ENCODE measurements at places on chromosomes 16 and 17. TPM values are rescaled to one million over a fixed set of nuclear protein-coding genes. Genes with fewer than 3 reads are reported as not detected.

GRCh38 chr16:55468352-55468990, 10.5 kb upstream of the MMP2 start:
- no peak for DNase-seq

GRCh38 chr17:81517339-81518112, 4.9 kb upstream of the ACTG1 start:
- no peak for DNase-seq

DNA sequence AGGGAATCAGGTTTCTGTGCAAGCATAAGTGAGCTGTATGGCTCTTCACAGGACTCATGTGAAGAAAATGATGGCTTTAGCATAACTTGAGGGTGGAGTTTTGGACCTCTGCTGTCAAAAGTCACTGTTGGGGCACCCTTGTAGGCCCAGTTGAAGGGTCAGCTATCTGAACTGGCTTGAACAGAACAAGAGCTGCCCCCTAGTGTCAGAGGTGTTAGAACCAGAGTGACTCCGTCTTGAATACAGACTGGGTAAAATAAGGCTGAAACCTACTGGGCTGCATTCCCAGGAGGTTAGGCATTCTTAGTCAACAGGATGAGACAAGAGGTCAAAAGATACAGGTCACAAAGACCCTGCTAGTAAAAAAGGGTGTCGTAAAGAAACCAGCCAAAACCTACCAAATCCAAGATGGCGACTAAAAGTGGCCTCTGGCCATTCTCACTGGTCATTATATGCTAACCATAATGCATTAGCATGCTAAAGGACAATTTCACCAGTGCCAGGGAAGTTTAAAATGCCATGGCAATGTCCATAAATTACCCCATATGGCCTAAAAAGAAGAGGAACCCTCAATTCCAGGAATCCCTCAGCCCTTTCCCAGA, 484.0 kb upstream of the ERCC4 start:
- no peak for DNase-seq

DNA sequence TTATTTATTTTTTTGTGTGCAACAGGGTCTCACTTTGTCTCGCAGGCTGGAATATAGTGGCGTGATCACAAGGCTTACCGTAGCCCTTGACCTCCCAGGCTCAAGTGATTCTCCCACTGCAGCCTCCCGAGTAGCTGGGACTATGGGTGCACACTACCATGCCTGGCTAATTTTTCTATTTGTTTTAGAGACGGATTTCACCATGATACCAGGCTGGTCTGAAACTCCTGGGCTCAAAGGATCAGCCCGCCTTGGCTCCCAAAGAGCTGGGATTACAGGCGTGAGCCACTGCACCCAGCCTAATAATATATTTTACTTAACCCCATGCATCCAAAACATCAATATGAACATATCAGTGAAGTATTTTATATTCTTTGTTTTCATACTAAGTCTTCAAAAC, 2.0 kb downstream of the CCDC200 start:
- no peak for DNase-seq

GRCh38 chr16:15492091-15492740, 57.8 kb downstream of the BMERB1 start:
- DNase-seq = no peak

MT2A gene
- 710 TPM for total RNA-seq
